ENCODE measurements at places on chromosomes 4 and X.

- H3K27me3 ChIP-seq, result no peaks in the 10 kb centered on the region
- H3K36me3 ChIP-seq, result no peaks in the 10 kb centered on the region
- DNase-seq, result no peak
- H3K4me1 ChIP-seq, result peaks cover 8% of the 10 kb centered on the region
- H3K4me3 ChIP-seq, result no peak overlapping the region
These were observed 4.4 kb upstream of the INPP4B start for GRCh38 chr4:142850478-142850877.

- peaks cover 5% of the 10 kb centered on the region for H3K27me3 ChIP-seq
- H3K36me3 ChIP-seq, result no peaks in the 10 kb centered on the region
- no peaks in the 10 kb centered on the region for H3K4me1 ChIP-seq
- no peak overlapping the region for H3K4me3 ChIP-seq
These were observed 7.9 kb downstream of the LEF1 start for GRCh38 chr4:108160741-108161352.

DNA sequence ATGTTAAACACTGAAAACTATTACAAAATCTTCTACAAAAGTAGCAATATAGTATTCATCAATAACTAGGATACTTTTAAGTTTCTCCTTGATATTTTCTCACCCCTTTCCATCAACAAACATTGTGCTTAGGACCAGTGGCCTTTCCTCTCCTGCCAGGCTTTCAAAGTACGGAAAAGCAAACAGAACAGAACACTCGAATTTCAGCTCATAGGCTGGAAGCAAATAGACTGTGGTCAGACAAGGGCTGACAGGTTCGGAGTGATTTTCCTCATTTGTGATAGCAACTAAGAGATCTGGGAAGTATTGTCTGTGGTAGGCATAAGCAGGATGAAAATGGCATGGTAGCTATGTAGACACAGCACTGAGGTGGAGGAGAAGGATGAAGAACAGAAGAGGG lies 68.6 kb upstream of the SORBS2 start:
- no peak overlapping the region for H3K4me3 ChIP-seq
- H3K4me1 ChIP-seq, result peaks cover 7% of the 10 kb centered on the region
- no peaks in the 10 kb centered on the region for H3K36me3 ChIP-seq
- H3K27ac ChIP-seq, result no peak overlapping the region

DNA sequence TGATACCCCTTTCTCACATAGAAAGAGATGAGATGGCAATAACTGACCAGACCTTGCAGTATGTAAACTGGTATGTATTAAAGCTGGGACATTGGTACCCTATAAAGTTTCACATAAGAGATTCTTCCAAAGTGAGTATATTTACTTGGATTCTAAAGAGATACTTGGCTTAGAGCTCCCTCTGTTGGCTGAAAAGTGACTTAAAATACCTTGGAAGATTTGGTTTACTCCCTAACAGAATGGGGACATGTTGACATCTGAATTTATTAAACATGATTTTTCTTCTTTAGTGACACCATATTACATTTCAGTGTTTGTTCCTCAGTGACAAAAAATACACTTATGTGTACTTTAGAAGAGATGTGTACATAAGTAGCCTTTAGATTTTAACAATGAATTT lies 47.9 kb upstream of the RGN start:
- H3K27ac ChIP-seq, result no peak overlapping the region
- no peaks in the 10 kb centered on the region for H3K27me3 ChIP-seq
- no peak overlapping the region for H3K4me3 ChIP-seq
- no peaks in the 10 kb centered on the region for H3K4me1 ChIP-seq
- DNase-seq, result no peak

- no peak overlapping the region for H3K4me3 ChIP-seq
- no peaks in the 10 kb centered on the region for H3K36me3 ChIP-seq
- no peaks in the 10 kb centered on the region for H3K4me1 ChIP-seq
- no peak for DNase-seq
- no peak overlapping the region for H3K27ac ChIP-seq
These were observed 61.6 kb downstream of the HPGD start for GRCh38 chr4:174460684-174461083.

- H3K4me3 ChIP-seq, result no peak overlapping the region
- H3K36me3 ChIP-seq, result no peaks in the 10 kb centered on the region
- no peak overlapping the region for H3K27ac ChIP-seq
- DNase-seq, result no peak
- H3K4me1 ChIP-seq, result peaks cover 30% of the 10 kb centered on the region
These were observed 13.0 kb upstream of the CXCL2 start for GRCh38 chr4:74111990-74112389.

DNA sequence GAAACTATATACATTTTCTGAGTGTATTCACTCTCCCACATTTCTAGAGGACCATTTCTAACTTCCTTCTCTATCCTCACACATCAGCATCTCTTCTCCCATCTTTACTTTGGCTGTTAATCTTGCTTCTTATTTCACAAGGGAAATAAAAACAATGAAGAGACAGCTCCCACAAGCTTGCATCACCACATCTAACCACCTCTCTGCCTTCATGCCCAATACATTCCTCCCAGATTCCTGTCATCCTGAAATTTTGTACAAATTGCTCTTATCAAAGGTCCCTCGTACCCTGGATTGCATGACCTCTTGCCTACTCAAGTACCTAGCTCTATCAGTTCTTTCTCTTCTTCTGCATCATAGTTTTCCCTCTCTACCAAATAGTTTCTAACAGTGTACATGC lies 215.2 kb downstream of the ANTXR2 start:
- no peaks in the 10 kb centered on the region for H3K4me1 ChIP-seq
- H3K36me3 ChIP-seq, result no peaks in the 10 kb centered on the region
- no peak overlapping the region for H3K27ac ChIP-seq
- H3K27me3 ChIP-seq, result no peaks in the 10 kb centered on the region

- no peaks in the 10 kb centered on the region for H3K4me1 ChIP-seq
- DNase-seq, result peak; percentile 74
- no peaks in the 10 kb centered on the region for H3K27me3 ChIP-seq
These were observed 266.8 kb downstream of the C4orf33 start for GRCh38 chr4:129362691-129363274.

DNA sequence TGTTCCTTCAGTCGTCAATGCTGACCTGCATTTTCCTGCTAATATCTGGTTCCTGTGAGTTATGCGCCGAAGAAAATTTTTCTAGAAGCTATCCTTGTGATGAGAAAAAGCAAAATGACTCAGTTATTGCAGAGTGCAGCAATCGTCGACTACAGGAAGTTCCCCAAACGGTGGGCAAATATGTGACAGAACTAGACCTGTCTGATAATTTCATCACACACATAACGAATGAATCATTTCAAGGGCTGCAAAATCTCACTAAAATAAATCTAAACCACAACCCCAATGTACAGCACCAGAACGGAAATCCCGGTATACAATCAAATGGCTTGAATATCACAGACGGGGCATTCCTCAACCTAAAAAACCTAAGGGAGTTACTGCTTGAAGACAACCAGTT lies 12.6 kb downstream of the TLR8 start:
- DNase-seq, result no peak
- H3K4me3 ChIP-seq, result no peak overlapping the region

DNA sequence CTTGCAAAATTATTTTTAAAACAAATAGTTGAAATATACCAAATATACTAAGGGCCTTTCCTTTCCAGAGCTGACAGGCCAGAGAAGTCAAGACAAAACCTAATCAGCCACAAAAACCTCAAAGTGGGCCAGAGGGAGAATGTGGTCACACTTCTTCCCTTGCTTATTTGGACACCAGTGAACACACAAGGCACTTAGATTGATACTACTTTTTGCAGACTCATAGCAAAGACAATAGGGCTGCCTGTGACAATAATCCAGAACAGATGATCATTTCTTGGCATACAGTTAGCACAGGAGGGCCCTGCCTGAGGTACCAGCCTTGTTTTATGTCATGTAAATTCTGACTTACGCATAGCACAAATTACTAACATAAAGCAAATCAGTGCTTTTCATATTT lies 215.7 kb upstream of the NEIL3 start:
- no peaks in the 10 kb centered on the region for H3K4me1 ChIP-seq
- H3K27ac ChIP-seq, result no peak overlapping the region
- H3K4me3 ChIP-seq, result no peak overlapping the region
- H3K27me3 ChIP-seq, result no peaks in the 10 kb centered on the region

DNA sequence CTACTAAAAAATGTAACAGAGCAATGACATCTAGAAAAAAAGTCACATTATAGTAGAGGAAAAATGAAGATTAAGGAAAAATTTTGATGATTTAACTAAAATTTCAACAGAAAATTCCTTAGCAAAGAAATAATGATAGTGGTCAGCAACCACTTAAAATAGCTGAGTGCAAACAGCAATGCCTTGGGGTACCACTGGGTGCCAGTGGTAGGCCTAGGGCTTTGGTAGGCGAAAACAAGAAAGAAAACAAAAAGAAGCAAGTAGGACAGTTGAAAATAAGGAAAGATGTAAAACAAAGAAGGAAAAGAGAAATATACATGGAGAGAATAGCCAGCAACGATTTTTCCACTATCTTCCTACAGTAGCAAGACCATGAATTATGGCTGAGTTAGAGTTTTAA lies 313.5 kb upstream of the IRS4 start:
- no peak overlapping the region for H3K4me3 ChIP-seq
- H3K27me3 ChIP-seq, result peaks cover 19% of the 10 kb centered on the region
- H3K27ac ChIP-seq, result no peak overlapping the region
- DNase-seq, result no peak

GRCh38 chr4:146648461-146648783 lies 9.7 kb downstream of the POU4F2 start:
- no peaks in the 10 kb centered on the region for H3K36me3 ChIP-seq
- no peaks in the 10 kb centered on the region for H3K4me1 ChIP-seq
- peaks cover 63% of the 10 kb centered on the region for H3K27me3 ChIP-seq
- DNase-seq, result no peak
- no peak overlapping the region for H3K27ac ChIP-seq

DNA sequence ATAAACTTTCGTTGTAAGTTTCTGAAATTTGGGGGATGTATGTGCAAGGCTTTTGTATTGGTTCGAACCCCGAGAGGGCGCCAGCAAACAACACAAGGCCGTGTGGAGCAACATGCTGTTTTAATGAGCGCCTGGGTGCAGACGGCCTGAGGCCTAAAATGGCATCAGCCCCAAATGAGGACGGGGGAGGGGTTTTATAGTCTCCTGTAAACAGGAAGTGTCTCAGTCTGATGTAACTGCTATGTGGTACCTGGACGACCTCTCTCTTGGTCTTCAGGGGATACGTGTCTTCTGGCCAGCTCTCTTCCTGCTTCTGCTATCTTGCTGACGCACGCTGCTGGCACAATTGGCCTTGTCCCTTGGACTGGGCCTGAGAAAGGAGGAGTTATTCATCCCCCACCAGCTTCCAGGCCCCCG lies 1348.0 kb downstream of the ADGRL3 start:
- no peaks in the 10 kb centered on the region for H3K4me1 ChIP-seq
- H3K27ac ChIP-seq, result no peak overlapping the region

DNA sequence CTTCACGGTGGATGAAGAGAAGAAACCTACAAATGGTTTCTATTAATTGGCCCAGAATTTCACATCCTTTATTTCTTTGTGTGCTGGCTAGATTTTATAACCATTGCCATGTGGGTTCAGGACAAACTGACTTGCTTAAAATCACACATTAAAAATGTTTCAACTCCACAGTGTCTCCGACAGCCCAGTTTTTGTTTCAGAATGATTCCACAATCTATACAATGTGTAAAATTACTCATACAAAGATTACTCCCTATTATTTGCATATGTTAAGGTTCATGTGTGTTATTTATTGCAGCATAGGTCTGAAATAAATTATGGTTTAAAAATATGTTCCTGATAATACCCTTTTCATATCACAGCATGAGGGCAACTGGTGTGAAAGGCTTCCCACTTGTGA lies 20.6 kb downstream of the DCHS2 start:
- no peak overlapping the region for H3K27ac ChIP-seq
- no peaks in the 10 kb centered on the region for H3K27me3 ChIP-seq
- no peak overlapping the region for H3K4me3 ChIP-seq
- no peaks in the 10 kb centered on the region for H3K36me3 ChIP-seq
- H3K4me1 ChIP-seq, result no peaks in the 10 kb centered on the region
- no peak for DNase-seq

- H3K36me3 ChIP-seq, result no peaks in the 10 kb centered on the region
- no peak overlapping the region for H3K4me3 ChIP-seq
- H3K27ac ChIP-seq, result no peak overlapping the region
- no peaks in the 10 kb centered on the region for H3K27me3 ChIP-seq
These were observed 1.5 kb downstream of the MAB21L2 start for GRCh38 chr4:150583287-150584110.

- H3K4me1 ChIP-seq, result peaks cover 12% of the 10 kb centered on the region
- no peaks in the 10 kb centered on the region for H3K27me3 ChIP-seq
- peak; percentile 38 for DNase-seq
- H3K4me3 ChIP-seq, result peak overlapping the region; percentile 54
- H3K27ac ChIP-seq, result peak overlapping the region; percentile 84
These were observed 648 bp downstream of the GRK4 start for GRCh38 chr4:2963966-2964471.

GRCh38 chr4:14783011-14783877 lies 219.0 kb upstream of the CPEB2 start:
- H3K27ac ChIP-seq, result no peak overlapping the region
- H3K4me1 ChIP-seq, result no peaks in the 10 kb centered on the region
- no peaks in the 10 kb centered on the region for H3K27me3 ChIP-seq
- no peak overlapping the region for H3K4me3 ChIP-seq

GRCh38 chr4:112316360-112316759 lies 19.2 kb downstream of the ALPK1 start:
- H3K4me3 ChIP-seq, result no peak overlapping the region
- no peaks in the 10 kb centered on the region for H3K27me3 ChIP-seq
- no peak for DNase-seq

GRCh38 chrX:129000797-129001196 lies 522.5 kb downstream of the SMARCA1 start:
- no peaks in the 10 kb centered on the region for H3K4me1 ChIP-seq
- H3K4me3 ChIP-seq, result no peak overlapping the region
- no peaks in the 10 kb centered on the region for H3K36me3 ChIP-seq
- H3K27ac ChIP-seq, result no peak overlapping the region
- peaks cover 10% of the 10 kb centered on the region for H3K27me3 ChIP-seq

- H3K27me3 ChIP-seq, result no peaks in the 10 kb centered on the region
- H3K4me3 ChIP-seq, result no peak overlapping the region
- H3K36me3 ChIP-seq, result peaks cover 3% of the 10 kb centered on the region
- no peaks in the 10 kb centered on the region for H3K4me1 ChIP-seq
These were observed 18.9 kb downstream of the DNAJB14 start for GRCh38 chr4:99927566-99927965.

DNA sequence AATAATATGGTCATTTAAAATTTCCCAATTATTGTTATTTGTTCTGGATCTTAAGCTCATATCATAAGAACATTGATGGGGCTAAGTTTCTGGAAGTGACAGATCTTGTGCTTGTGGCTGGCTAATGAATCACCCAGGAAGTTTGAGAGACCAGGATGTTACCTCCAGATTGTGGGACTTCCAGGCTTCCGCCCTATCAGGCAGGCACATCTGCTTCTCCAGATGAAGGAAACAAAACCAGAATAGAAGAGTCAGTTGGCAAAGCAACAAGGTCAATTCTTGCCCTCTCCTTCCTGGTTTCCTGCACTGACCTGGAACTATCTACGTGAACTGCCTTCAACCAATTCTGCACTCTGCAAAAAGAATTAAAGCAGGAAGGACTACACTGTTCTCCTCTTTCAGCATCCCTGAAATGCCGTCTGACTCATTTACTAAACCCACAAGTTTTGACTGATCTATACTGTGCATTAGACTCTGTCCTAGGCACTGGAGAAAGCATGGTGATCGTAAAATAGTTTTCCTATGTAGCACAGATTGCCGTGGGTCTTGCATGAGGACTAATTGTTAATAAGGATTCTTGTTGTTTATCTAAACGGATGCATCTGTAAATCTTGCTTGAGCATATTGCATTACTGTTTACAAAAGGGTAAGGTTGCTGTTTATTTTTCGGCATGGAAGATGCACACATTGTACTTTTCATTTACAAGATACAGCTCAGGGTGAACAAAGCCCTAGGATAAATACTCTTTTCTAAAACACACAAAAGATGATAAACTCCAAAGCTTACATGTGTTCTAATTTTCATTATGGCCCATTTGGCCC lies 74.6 kb downstream of the AMELX start:
- no peaks in the 10 kb centered on the region for H3K4me1 ChIP-seq
- no peak for DNase-seq
- H3K27ac ChIP-seq, result no peak overlapping the region
- H3K36me3 ChIP-seq, result no peaks in the 10 kb centered on the region
